Activated T-cell treated with anti-CD3 and anti-CD28 coated beads, Interleukin-2, amount 50 U/mL, for 72 hours (primary cell): ENCODE measurements at places on chromosomes 3 and 15.

- no peak for DNase-seq
Observed at GRCh38 chr3:158748237-158748828, 16.1 kb upstream of the RARRES1 start.

GRCh38 chr3:174098746-174099145 lies 701.2 kb downstream of the NLGN1 start:
- no peak for DNase-seq

DNA sequence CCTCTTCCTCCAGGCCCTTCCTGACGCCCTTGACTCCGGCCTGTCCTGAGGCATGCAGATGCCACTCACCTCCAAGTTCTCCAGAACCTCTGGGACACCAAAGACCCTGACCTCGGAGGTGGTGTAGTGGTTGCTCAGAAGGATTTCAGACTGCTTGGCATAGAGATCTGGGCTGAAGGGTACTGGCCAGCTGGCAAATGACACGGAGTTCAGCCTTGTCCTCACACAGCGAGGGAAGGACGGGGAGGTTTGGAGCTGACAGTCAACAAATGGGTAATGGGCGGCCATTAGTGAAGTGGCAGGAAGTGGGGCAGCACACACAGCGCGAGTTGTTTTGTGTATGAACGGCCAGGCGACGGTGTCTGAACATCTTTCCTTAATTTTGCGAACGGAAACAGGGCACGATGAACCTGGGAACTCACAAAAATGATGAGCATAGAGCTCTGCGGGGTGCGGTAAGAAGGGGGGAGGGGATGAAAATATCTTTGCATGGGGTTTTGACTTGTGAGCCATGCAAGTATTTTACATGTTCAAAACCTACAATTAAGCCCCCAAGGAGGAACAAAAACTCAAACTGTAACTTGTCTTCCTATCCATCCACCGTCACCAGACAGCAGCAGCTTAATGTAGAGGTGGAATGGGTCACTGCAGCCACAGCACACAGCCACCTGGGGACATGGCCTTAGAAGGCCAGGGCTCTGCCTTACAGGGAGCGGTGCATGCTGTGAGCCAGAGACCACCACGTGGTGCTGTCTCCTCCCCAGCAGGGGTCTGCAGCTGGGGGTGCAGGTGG lies 43.6 kb upstream of the RPL32 start:
- DNase-seq: no peak

DNA sequence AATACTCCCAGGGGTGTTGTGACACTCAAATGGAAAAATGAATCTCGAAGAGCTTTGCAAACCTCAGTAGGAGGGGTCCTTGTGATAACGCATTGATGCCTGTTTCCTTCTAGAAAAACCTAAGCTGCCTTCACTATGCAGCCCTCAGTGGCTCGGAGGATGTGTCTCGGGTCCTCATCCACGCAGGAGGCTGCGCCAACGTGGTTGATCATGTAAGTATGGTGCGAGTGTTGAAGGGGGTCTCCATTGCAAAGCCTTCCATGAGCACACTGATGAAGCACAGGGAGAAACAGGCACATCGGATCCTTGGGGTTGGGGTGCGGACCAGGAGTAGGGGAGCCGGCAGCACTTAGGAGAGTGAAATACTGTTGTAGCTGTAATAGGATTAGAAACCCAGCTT lies 22.3 kb downstream of the ANKDD1A start:
- DNase-seq: no peak

DNA sequence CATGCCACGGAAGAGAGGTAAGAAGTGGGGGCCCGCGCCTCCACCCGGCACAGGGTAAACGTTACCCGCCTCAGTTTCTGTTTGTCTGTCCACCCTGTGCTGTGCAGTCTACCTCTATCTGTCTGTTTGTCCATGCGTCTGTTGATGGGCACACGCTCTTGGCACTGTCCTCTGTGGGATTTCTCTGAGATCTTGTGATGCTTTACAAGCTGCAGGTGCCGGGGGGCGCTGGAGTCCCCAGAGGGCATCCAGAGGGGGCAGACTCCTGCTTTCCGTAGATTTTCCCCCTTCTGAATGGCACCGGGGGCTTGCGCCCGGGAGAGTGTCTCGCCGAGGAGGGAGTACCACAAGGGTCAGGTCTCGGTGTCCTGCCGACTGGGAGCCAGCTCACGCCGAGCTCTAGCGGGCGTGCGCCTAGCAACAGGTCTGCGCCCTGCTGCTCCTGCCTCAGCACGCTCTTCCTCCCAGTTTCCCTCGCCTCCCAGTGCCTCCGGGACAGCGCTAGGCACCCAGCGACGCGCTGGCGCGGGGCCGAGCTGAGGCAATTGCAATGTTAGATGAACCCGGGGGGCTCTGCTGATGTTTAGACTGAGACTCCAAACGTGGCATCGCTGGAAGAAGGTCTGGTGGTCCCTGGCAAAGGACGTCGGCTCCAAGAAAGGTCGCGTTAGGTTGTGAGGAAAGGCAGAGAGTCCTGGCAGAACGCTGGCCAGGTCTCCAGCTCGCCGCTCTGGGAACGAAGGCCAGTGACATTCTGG lies 667 bp downstream of the CEMIP start:
- no peak for DNase-seq

DNA sequence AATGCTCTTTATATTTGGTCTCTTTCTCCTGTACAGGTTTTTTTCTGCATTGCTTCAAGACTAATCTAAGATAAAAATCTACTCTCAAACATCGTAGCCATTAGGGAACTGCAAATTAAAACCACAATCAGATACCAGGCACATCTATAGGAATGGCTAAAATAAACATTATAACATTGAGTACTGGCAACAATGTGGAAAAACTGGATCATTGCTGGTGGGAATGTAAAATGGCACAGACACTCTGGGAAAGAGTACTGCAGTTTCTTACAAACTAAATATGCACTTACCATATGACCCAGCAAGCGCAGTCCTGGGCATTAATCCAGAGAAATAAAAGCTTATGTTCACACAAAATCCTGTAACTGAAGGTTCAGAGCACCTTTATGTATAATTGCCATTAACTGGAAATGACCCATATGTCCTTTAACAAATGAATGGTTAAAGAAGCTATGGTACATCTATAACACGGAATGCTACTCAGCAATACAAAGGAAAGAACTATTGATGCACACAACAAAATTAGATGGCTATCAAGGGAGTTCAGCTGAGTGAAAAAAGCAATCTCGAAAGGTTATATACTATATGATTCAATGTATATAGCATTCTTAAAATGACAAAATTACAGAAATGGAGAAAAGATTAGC lies 6.3 kb downstream of the ABCC5 start:
- no peak for DNase-seq
